ENCODE measurements at places on chromosomes 7 and 10. TPM values are rescaled to one million over a fixed set of nuclear protein-coding genes. Genes with fewer than 3 reads are reported as not detected.

The EXOSC1 gene
- 42.2 TPM for total RNA-seq

The FAM25C gene
- not detected for total RNA-seq

DNA sequence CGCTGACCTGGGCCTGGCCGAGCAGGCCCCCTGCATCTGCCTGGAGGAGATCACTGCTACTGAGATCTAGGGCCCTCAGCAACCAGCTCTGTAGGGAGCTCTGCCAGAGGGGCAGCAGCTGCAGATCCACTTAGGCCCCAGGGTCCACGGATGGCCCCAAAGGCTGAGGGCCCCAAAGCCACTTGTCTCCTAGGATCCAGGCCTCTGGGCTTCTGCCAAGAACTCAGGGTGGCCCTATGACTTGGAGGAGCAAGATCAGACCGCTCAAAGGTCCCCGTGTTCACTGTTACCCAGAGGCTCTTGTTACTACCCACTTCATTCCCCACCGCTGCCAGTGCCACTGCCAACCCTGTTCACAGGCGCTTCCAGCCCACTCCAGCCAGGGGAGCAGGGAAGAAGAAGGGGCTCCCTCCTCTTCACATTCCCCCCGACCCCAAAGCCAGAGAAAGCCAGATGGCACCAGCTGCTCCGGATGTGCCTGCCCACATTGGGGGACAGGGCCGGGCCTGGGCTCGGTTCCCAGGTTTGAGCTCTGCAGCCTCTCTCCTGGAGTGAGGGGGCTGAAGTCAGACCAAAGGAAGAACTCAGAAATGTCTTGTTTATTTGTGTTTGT, 7.6 kb downstream of the LZTS2 start:
- no peaks in the 10 kb centered on the region for H3K27me3 ChIP-seq
- peaks cover 10% of the 10 kb centered on the region for H3K36me3 ChIP-seq
- no peaks in the 10 kb centered on the region for H3K4me1 ChIP-seq
- no peak for DNase-seq

GRCh38 chr7:28406192-28406591, 6.1 kb upstream of the CREB5 start:
- H3K4me1 ChIP-seq: peaks cover 20% of the 10 kb centered on the region
- no peak for DNase-seq
- H3K4me3 ChIP-seq: no peak overlapping the region
- H3K36me3 ChIP-seq: no peaks in the 10 kb centered on the region

Data from CD4-positive, CD25-positive, alpha-beta regulatory T cell (primary cell).